ENCODE measurements at places on chromosomes 2 and 18.

- DNase-seq, result no peak
These were observed 777 bp downstream of the GALNT3 start for GRCh38 chr2:165793161-165793778.

DNA sequence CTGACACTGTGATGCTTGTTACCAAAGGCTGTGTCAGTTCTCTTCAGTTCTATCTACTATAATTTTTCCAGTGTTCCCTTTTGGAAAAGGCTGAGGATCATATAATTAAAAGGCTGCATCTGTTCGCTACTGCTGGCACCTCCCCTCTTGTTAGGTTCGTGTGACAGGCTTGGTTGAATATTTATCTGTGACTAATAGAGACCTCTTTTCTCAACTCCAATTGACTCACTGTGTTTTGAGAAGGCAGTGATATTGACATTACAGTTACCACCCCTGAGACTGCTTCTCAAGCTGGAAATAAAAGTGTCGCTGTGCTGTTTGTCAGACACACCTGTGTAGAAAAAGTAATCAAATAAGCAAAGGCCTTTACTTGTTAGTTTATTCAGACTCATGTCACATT lies 205.5 kb upstream of the KCNH7 start:
- no peak for DNase-seq

GRCh38 chr18:62525608-62526007 lies 2.8 kb downstream of the ZCCHC2 start:
- DNase-seq, result no peak

DNA sequence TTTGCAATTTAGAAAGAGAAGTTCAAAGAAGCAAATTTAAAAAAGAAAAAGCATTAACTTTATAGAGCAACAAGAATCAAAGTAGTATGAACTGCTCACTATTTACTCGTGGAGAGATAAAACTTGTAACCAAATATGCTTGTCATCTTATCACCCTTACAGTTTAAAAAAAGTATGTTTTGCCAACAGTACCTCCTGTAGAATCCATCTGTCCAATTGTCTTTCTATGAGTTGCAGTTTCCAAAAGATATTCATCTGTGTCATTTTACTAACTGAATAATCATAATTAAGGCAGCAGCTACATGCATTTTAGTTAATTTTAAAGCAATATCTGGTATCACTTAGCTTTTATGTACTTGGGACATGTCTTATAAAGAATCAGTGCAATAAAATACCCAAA lies 1112.3 kb downstream of the DSC3 start:
- DNase-seq, result no peak

GRCh38 chr2:226618544-226618874 lies 181.1 kb downstream of the IRS1 start:
- DNase-seq, result no peak

- no peak for DNase-seq
These were observed 68.5 kb downstream of the GALNT14 start for GRCh38 chr2:31069643-31070325.

- no peak for DNase-seq
These were observed 9.2 kb downstream of the HTRA2 start for GRCh38 chr2:74538881-74539339.

GRCh38 chr2:121376535-121377250 lies 91.7 kb upstream of the TFCP2L1 start:
- DNase-seq, result no peak

GRCh38 chr18:38956068-38956467 lies 1390.5 kb upstream of the CELF4 start:
- DNase-seq, result no peak
